NCI-H446 (cell line): ENCODE measurements at places on chromosomes 4 and X.

DNA sequence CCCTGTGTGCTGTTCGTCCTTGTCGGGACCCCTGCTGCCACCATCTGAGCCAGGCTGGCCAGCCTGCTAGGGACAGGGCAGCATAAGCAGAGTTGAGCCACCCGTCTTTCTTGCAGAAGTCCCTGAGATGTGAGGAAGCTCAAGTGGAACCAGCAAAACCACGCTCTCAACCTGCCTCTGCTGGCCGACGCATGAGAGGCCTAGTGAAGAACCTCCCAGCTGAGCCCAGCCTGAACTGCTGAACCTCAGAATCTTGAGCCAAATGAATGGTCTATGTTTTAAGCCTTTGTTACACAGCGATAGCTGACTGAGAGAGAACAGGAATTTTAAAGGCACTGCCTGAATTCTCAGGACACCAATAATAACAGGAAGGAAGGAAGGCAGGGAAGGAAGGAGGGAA, 98.9 kb upstream of the ADRA2C start:
- DNase-seq, result no peak

GRCh38 chr4:70754470-70754869, 32.7 kb downstream of the RUFY3 start:
- no peak for DNase-seq

GRCh38 chr4:100348473-100348872, 158.2 kb upstream of the DDIT4L start:
- no peak for DNase-seq

GRCh38 chr4:185945906-185946305, 123.0 kb upstream of the TLR3 start:
- DNase-seq, result no peak

DNA sequence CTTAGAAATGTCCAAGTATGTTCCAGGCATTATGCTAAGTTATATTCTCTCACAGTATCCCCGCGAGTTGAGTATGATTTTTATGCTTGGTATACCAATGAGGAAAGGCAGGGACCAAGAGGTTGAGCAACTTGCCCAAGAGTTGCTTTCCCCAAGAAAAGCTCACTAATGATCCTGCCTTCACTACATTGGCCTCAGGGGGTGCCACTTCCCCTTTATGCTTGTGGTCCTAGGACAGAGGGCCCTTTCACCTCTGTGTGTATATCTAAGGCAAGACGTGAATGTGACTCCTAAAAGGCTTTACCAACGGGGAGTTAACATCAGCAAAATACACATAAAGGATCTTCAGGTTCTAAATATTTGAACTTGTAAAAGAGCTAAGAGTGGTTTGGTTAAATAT, 164.4 kb upstream of the CPEB2 start:
- DNase-seq, result no peak

DNA sequence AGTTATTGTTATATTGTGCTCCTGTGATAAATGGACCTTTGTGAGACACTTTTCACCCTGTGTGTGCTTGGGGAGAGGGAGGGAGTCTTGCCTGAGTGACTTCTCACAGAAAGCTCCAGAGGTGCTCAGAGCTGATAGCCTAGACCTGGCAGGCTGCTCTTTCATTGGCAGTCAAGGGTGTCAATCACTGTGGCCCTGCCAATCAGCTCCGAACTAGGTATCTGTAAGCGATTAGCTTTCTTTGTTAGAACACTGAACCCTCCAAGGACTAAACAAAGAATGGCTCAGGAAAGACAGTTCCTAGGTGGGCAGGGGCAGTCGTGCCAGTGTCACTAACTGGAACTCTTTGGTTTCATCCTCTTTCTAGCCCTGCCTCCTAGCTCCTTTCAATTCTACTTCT, 2.7 kb upstream of the NALF2 start:
- no peak for DNase-seq

GRCh38 chr4:84530454-84530853, 31.4 kb upstream of the NKX6-1 start:
- DNase-seq, result no peak

DNA sequence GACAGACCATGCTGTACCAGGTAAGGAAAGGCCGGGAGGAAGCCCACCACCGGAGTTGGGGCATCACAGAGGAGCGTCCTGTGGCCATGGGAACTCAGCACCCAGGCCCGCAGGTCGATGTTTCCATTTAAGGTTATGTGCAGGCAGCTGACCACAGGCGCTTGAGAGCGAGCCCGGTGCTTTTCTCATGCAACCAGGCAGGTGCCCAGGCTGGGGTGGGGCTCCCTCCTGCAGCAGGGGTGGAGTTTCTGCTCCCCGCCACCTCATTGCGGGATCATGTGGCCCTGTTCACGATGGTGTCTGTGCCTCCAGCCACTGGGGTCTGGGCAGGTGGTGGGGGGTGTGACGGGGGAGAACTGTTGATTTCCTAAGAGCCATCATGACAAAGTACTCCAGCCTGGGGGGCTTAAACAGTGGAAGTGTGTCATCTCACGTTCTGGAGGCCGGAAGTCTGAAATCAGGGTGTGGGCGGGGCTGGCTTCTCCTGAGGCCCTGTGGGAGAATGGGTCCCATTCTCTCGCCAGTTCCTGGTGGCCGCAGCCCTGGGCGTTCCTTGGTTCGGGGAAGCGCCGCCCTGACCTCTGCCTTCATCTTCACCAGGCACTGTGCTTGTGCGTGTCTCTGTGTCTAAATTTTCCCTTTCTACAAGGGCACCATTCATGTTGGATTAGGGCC, 60.9 kb downstream of the CPZ start:
- no peak for DNase-seq

GRCh38 chrX:68163441-68163840, 269.9 kb downstream of the OPHN1 start:
- DNase-seq, result no peak

DNA sequence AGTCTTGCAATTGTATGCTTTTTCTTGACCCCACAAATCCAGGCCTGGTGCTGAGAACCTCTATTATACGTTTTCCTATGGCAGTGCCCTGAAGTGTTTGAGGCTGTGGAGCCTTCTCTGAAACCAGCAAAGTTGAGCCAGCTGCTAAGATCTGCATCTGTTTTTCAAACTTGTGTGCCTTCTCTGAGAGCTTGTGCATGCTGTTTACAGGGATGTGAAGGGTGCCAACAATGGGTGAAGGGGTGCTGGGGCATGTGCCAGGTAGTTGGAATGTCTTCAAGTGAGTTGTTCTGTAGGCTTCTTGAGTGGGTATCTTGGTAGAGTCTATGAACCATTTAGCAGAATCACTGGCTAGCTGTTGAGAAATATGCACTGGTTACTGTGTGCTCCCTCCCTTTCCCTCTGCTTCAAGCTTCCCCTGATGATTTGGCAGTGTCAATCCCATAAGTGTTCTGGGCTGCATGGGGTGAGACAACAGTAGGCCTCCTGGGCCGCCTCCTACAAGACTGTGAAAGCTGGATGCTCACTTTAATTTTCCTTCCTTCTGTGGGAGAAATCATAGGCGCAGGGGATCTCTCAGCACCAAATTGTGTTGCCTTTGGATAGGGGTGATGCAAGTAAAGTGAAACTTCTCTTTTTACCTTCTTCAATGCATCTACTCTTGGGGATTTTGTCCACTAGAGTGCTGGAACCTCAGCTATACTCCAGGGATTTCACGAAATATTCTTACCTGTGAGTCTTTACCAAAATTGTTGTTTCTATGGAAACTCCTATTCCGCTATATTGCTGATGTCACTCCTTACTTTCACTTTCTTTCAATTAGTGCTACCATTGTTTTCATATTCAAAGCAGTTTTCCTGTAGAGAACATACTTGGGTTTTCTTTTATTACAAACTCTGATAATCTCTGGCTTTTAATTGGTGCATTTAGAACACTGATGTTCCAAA, 30.0 kb downstream of the ITM2A start:
- no peak for DNase-seq

DNA sequence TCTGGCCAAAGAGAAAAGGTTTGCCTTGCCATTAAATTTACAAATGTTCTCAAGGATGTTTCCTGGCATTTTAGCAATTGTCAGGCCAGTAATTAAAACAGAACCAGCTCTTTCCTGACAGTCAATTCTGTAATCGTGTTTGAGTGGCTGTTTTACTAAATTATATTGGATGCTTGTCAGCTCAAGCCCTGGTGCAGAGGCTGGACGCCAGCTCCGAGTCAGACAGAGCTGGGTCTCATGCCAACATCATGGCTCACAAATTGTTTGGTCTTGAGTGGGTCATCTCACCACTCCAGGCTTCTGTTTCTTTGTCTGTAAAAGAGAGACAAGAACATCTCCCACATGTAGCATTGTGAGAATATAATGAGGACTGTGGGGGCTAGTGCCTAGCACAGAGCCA, 190.3 kb upstream of the PSAPL1 start:
- DNase-seq, result no peak

- no peak for DNase-seq
Observed at GRCh38 chr4:53376900-53377299, 541 bp upstream of the FIP1L1 start.

GRCh38 chr4:24473309-24473721, 111.0 kb downstream of the DHX15 start:
- no peak for DNase-seq

DNA sequence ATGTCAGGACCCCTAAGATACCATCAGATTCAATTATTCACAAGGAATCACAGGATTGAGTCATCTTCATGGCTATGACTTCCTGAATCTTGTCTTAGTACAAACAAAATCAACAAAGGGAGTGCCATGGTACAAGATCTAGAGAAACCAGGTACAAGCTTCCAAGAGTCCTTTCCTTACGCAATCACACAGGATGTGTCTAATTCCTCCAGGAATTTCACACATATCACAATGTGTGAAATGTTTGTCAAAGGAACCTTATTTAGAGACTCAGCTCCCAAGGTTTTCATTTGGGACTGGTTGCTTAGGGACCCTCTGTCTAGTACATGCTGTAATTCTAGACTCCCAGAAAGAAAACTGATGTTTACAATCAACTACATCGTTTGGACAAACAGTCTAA, 83.0 kb downstream of the MAB21L2 start:
- no peak for DNase-seq

GRCh38 chr4:156820931-156821330, 150.7 kb downstream of the PDGFC start:
- DNase-seq, result no peak

DNA sequence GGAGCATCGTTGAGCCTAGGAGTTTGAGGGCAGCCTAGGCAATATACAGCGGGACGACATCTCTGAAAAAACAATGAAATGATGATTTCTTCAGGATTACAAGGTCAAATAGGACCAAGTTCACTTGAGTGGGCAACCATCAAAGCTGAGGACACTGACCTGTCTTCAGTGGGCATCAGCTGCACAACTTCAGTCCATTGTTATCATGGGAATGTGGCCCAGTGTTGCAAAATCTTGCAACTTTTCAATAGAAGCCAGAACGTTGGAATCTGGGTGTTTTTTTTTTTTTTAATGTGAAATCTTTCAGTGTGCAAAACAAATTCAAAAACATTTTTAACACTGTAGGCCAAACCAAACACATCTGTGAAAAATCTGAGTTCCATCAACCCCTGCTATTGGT, 155.4 kb upstream of the PLAC1 start:
- DNase-seq, result no peak

DNA sequence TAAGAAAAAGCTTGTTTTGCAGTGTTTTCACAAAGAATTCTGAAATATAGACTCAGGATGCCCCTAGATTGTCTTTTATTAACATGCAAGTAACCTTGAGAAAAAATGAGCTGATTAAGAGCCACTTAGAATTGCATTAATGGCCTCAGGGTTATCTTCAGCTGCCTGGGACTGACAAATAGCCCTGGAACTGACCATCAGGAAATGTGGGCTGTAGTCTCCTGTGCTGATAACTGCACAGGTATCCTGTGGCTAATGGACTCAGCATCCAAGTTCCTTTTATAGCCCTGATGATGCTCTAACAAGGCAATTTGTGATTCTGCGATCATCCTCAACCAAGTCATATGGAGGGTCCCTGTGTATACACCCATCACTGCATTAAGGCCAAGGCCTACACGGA, 17.0 kb downstream of the CA5B start:
- DNase-seq, result no peak

DNA sequence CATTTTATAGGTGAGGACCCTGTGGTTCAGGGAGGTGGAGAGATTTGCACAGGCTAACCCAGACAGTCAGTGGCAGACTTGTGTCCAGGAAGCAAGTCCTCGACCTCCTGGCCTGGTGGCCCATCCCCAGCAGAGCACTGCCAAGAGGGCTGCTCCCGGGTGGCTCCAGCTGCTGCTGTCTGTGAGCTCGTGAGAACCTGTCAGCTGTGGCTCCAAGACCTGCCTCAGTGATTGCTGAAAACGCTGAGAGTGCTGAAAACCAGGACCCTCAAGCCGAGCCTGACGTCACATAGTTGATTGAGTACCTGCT, 74.2 kb downstream of the RTL9 start:
- DNase-seq, result no peak

DNA sequence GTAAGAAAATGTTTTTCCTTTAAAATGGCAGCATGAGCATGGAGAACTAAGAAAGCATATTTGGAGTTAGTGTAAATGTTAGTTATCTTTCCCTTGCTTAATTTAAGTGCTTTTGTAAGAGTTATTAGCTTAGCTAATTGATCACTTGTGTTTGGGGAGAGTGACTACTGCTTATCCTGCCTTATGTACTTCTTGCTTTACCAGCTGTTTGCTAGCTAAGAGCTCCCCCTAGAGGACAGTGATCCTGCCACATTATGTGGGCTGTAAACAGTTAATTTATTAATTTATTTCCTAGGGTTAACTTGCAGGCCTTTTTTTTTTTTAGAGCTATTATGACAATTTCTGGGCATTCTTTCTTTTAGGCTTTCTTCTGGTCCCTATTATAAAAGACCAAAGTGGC, 435.8 kb downstream of the MAGEB5 start:
- DNase-seq, result no peak

GRCh38 chr4:137278431-137278830, 253.9 kb downstream of the PCDH18 start:
- DNase-seq, result no peak

- DNase-seq, result no peak
Observed at GRCh38 chr4:71189471-71189870, 149.3 kb upstream of the SLC4A4 start.

DNA sequence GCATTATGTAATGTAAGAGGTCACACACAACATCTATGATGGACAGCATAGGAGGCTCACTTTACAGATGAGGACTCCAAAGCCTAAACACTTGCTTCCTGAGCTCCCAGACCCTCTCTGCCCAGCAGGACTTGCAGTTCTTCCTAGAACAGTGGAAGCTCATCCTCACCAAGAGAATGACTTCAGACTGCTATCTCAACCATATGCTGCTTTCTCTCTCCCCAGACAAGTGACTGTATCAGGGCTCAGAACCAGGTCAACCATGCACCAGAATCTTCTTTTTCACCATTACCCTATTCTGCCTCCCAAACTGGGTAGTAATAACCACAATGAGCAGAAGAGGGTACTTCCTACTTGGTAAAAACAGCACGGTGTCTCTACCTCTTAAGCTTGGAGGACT, 12.2 kb downstream of the RNF150 start:
- no peak for DNase-seq

- DNase-seq, result no peak
Observed at GRCh38 chr4:156195914-156196313, 242.2 kb upstream of the CTSO start.

GRCh38 chr4:139229534-139230039, 50.4 kb downstream of the MGARP start:
- peak; percentile 52 for DNase-seq

DNA sequence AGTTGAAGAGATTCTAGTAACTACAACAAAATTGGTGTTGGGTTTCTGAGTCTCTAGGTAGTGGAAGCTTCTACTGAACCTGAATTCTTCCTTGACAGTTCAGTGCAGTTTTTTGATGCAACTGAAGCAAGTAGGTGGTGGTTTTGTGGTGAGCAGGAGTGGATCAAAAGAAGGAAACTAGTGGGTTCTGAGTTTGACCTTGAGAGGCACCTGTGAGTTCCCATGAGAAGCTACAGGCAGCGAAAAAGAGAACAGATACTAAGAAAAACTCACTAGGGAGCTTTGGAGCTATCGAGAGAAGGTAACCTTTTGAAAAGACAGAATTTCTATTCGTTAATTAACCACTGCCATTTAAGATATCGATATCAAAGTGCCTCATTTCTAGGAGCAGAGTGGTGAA, 145.2 kb downstream of the PDHA2 start:
- no peak for DNase-seq
